ENCODE measurements at places on chromosomes 2 and 18.

GRCh38 chr2:10195278-10196109, 73.0 kb downstream of the RRM2 start:
- no peaks in the 10 kb centered on the region for H3K27me3 ChIP-seq
- H3K4me3 ChIP-seq, result no peak overlapping the region
- no peaks in the 10 kb centered on the region for H3K4me1 ChIP-seq
- no peak for DNase-seq

DNA sequence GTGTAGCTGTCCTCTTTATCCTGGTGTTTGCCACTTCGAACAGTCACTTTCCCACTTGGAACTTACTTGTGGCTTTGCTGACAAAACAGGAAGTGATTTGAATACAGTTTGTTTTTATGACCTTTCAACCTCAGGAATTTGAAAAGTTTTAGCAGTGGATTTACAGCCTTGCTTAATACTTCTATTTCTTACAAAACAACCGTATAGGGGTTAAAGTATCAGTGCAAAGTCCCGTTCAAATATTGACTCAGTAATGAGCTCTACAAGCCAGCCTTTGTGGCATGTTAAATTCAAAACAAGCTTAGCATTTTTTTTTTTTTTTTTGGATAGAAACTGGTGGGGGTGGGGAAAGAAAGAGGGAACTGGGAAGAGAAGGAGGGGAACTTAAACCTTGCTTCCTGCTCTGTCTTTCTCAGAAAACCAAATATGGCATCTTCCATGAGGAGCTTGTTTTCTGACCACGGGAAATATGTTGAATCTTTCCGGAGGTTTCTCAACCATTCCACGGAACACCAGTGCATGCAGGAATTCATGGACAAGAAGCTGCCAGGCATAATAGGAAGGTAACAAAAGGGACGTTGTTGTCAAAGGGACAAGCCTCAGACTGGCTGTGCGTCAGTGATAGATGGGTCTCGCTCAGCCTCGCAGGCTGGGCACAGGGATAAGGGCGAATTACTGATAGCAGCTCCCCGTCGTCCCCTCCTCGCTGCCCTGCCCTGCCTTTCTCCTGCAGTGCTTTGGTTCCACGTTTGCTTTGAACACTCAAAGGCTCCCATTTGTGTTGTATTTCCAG, at the start of gene HNMT:
Gene HNMT, plus strand, starts transcription at position 408 of the 793 bp plus-strand sequence. Its CDS starts 19 bp downstream, at position 427.
- H3K27me3 ChIP-seq, result no peaks in the 10 kb centered on the region
- no peaks in the 10 kb centered on the region for H3K36me3 ChIP-seq
- H3K27ac ChIP-seq, result no peak within 1 kb of the TSS
- H3K4me1 ChIP-seq, result peaks cover 3% of the 10 kb centered on the region

GRCh38 chr18:34457761-34458160, 233.0 kb upstream of the NOL4 start:
- no peak for DNase-seq
- H3K36me3 ChIP-seq, result no peaks in the 10 kb centered on the region
- no peak overlapping the region for H3K4me3 ChIP-seq
- H3K4me1 ChIP-seq, result no peaks in the 10 kb centered on the region
- H3K27me3 ChIP-seq, result no peaks in the 10 kb centered on the region

DNA sequence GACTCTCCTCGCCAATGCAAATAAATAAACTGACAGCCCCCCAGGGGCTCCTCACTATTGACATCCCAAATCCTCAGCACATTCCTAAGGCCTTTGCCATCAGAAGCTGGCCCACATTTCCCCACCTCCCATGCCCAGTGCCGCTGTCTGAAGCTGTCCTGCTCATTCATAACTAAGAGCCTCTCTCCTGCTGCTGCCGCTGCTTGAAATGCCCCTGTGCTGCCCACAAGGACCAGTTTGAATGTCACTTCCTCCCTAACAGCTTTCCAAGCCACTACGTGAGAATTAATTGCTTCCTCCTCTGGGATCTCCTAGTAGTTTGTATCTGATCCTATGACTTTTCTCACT, 151.6 kb upstream of the CAPN13 start:
- no peak overlapping the region for H3K4me3 ChIP-seq
- no peaks in the 10 kb centered on the region for H3K36me3 ChIP-seq
- no peaks in the 10 kb centered on the region for H3K27me3 ChIP-seq
- H3K27ac ChIP-seq, result no peak overlapping the region

GRCh38 chr2:122329278-122329677, 573.8 kb downstream of the TSN start:
- no peaks in the 10 kb centered on the region for H3K36me3 ChIP-seq
- H3K27ac ChIP-seq, result no peak overlapping the region
- no peaks in the 10 kb centered on the region for H3K27me3 ChIP-seq

- H3K4me3 ChIP-seq, result no peak overlapping the region
- H3K36me3 ChIP-seq, result no peaks in the 10 kb centered on the region
- H3K4me1 ChIP-seq, result no peaks in the 10 kb centered on the region
- no peak overlapping the region for H3K27ac ChIP-seq
- no peak for DNase-seq
Observed at GRCh38 chr18:45102126-45102525, 421.4 kb downstream of the SETBP1 start.
